ENCODE measurements at places on chromosomes 12 and 14.

GRCh38 chr12:56989861-56990610 lies 16.3 kb downstream of the ZBTB39 start:
- no peak for DNase-seq

- DNase-seq: no peak
Observed at GRCh38 chr12:46921048-46921763, 95.4 kb upstream of the SLC38A4 start.

- no peak for DNase-seq
Observed at GRCh38 chr14:60051721-60052221, 40.0 kb upstream of the PCNX4 start.

- no peak for DNase-seq
Observed at GRCh38 chr14:93464271-93464670, 33.5 kb downstream of the UNC79 start.

- no peak for DNase-seq
Observed at GRCh38 chr14:73252491-73253322, 15.4 kb downstream of the PAPLN start.

GRCh38 chr12:125888921-125889320 lies 823.7 kb downstream of the AACS start:
- no peak for DNase-seq

DNA sequence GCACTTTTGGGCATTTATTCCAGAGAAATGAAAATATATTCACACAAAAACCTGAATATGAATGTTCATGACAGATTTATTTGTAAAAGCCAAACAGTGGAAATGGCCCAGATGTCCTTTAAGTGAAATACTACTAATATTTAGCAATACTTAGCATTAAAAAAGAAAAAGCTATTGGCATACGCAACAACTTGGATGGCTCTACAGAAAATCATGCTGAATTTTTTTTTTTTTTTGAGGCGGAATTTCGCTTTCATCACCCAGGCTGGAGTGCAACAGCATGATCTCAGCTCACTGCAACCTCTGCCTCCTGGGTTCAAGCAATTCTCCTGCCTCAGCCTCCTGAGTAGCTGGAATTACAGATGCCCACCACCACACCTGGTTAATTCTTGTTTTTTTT lies 24.1 kb downstream of the FGD6 start:
- DNase-seq: no peak

GRCh38 chr12:3366451-3367110 lies 124.4 kb upstream of the PRMT8 start:
- no peak for DNase-seq

- DNase-seq: no peak
Observed at GRCh38 chr12:87086118-87086891, 830.1 kb upstream of the MGAT4C start.
